ENCODE measurements at places on chromosomes 6 and 20. TPM values are rescaled to one million over a fixed set of nuclear protein-coding genes. Genes with fewer than 3 reads are reported as not detected.

UCKL1 gene
- total RNA-seq: 32.4 TPM

ANGPT4 gene
- total RNA-seq: not detected

SAMD3 gene
- not detected for total RNA-seq

SOX4 gene
- 97.6 TPM for total RNA-seq

NKAIN4 gene
- total RNA-seq: not detected

BPIFB1 gene
- total RNA-seq: not detected

PPP1R14C gene
- total RNA-seq: not detected

PTCRA gene
- not detected for total RNA-seq

FAXC gene
- total RNA-seq: 0.19 TPM

HCRTR2 gene
- not detected for total RNA-seq

LAMA2 gene
- 1.6 TPM for total RNA-seq

LY6G5C gene
- total RNA-seq: 2.4 TPM

SLC17A3 gene
- total RNA-seq: not detected

IPCEF1 gene
- total RNA-seq: 0.96 TPM

Data from vein endothelial cell (primary cell).